Cardiac muscle cell (in vitro differentiated cells and primary cell): ENCODE measurements at places on chromosomes 6 and 20.

- DNase-seq: no peak
These were observed 1.9 kb upstream of the SLC35D3 start for GRCh38 chr6:136920216-136920615.

- no peak for DNase-seq
These were observed 218.6 kb upstream of the RUNX2 start for GRCh38 chr6:45109551-45109950.

- DNase-seq: no peak
These were observed 31.1 kb downstream of the SERPINB6 start for GRCh38 chr6:2940010-2940850.

DNA sequence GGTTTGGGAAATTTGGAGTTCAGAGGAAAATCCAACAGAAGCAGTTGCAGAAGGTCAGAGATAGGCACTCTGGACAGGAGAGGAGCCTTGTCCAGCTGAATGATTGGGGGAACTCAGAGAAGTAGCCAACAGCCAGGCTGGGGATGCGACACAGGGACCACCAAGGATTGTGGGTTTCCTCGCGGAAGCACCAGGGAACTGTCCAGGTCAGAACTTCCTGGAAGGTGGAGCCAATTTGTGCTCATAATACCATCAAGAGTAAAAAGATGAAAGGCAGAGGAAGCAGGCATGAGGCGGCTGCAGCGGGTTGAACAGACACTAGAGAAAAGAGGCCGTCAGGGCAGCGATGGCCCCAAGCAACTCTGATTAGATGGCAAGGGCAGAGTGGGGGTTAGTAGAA lies 33.7 kb downstream of the MDFI start:
- DNase-seq: no peak

- DNase-seq: no peak
These were observed 501.9 kb downstream of the LMBRD1 start for GRCh38 chr6:69294862-69295261.

DNA sequence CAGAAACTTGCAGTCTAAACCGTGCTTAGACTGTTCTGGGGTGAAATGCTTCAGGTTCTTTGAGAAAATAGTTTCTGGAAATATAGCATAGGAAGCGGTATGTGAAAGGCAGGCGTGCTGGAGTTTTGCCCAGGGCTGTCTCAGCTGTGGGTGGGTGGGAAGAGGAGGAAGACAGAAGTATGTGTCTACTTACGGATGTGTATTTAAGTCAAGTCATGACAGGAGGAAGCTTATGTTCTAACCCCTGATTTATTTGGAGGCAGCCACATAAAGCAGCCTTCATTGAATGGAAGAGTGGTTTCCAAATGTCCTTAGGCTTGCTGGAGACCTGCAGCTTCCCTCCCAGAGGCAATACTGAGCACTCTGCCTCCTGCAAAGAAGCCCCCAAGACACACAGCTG lies 345.8 kb upstream of the PRND start:
- no peak for DNase-seq

- no peak for DNase-seq
These were observed 22.2 kb downstream of the PSMG4 start for GRCh38 chr6:3280866-3281465.
